NCI-H2081 treated with DMSO at 0.1 percent for 48 hours (cell line): ENCODE measurements at places on chromosomes 3 and 15.

DNA sequence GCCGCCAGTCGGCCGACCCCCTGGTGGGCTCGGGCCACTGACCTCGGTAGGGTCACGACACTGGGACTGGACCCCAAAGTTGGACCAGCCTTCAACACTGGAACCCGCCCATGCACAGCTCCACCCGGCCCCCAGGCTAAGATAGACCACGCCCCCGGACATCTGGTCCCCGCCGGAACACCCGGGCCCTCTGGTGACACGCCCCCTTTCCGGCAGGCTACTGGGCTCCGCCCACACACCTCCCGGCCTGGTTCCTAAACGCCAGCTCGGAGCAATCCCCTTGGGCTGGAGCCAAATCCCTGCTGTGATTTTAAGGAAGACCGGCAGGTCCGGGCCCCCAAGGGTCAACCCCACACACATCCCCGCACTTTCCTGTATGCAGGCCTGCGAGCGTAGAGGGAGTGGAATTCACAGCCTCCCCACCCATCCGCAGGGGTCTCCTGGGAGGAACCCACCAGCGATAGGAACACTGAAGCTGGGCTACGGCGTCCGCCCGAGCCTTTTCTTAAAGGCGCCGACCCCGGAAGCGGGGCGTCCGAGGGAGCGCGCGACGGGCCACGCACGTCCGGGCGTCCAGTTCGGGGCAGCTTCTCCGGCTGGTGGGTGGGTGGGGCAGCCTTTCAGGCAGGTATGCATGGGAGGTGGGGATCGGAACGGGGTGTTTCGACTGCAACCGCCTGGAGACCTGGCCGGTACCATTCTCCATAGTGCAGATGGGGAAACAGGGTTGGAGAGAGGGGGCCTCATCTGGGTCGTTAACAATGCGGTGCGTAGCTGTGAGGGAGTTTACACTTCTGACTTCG is at the start of gene HEMK1:
TSS of gene HEMK1 (plus strand) at position 576 of the 803 bp plus-strand sequence. CDS start 1,583 bp downstream, outside the sequence.
- no peak for DNase-seq

- no peak for DNase-seq
Measured at GRCh38 chr3:49277383-49277775, 347 bp upstream of the C3orf62 start.

DNA sequence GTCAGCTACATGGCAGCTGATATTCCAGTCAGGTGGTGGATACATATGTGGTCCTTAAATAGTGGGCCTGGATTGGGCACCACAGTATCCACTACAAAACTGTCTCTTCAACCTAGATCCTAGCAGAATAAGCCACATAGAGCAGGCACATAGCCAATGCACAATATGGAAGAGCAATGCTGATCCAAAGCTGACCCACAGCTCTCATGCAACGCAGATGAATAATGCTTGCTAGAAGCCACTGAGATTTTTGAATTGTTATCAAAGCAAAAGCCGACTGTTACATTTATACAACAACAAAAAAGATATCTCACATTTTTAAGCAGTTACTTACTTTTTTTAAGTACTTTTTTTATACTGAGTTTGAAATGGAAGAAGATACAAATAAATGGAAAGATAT is 11.2 kb downstream of the CNTN3 start:
- DNase-seq, result no peak

DNA sequence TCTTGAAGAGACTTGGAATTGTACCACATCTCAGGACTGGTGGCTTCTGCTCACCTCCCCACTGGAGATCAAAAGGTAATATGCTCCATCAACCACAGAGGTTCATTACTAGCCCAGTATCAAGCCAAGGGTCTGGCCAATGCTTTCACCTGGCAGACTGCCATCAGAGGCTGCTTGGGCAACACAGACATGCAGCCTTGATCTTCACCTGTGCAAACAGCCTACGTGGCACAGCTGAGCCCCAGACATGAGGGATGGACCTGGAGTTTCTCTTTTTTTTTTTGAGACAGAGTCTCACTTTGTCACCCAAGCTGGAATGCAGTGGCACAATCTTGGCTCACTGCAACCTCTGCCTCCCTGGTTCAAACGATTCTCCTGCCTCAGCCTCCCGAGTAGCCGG is 105.6 kb upstream of the HES1 start:
- no peak for DNase-seq

DNA sequence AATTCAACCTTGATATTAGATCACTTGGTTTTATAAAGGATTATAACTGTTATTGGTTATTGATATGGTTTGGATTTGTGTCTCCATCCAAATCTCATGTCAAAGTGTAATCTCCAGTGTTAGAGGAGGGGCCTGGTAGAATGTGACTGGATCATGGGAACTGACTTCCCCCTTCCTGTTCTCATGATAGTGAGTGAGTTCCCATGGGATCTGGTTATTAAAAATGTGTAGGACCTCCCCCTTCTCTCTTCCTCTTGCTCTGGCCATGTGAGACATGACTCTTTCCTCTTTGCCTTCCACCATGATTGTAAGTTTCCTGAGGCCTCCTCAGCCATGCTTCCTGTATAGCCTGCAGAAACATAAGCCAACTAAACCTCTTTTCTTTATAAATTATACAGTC is 136.0 kb upstream of the UBE2E2 start:
- DNase-seq, result no peak

- peak; percentile 74 for DNase-seq
Measured at GRCh38 chr3:185936814-185937688, 763 bp downstream of the TRA2B start.

GRCh38 chr3:15794842-15795650 is 2.7 kb downstream of the ANKRD28 start:
- no peak for DNase-seq

DNA sequence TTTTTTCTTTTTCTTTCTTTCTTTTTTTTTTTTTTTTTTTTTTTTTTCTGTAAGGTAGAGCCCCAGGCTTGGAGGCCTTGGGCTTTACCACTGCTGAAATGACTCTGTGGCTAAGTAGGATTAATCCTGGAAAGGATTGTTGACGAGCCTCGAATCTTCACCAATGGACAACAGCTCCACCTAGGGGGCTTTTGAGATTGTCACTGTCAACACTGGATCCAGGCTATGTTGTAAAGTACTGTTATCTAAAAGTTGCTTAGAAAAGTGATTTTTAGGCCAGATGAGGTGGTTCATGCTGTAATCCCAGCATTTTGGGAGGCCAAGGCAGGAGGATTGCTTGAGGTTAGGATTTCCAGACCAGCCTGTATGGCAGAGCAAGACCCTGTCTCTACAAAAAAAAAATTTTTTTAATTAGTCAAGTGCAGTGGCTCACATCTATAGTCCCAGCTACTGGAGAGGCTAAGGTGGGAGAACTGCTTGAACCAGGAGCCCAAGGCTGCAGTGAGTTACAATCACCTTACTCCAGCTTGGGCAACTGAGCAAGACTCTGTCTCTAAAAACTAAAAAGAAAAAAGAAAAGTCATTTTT is 41.6 kb downstream of the KLHL18 start:
- no peak for DNase-seq

- no peak for DNase-seq
Measured at GRCh38 chr15:91938136-91938535, 84.6 kb downstream of the SLCO3A1 start.

GRCh38 chr3:101252945-101253344 is 67.4 kb downstream of the IMPG2 start:
- no peak for DNase-seq

DNA sequence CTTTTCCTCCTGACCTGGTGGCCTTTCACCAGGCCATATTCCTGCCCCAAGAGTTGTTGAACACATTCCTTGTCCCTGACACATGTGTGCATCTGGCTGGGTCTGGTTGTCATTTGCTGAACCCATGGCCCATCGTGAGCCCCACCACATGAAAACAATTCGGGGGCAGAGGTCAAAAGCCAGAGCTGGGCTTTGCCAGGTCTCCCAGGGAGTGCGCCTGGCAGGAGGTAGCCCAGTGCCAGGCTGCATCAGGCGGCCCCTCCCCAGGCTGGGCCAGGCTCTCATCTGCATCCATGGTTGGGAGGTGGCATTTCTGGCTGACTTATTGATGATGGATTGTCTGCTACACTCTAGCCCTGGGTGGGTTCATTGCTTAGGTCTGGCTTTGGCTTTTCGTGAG is 30.9 kb downstream of the SPSB4 start:
- DNase-seq, result no peak

DNA sequence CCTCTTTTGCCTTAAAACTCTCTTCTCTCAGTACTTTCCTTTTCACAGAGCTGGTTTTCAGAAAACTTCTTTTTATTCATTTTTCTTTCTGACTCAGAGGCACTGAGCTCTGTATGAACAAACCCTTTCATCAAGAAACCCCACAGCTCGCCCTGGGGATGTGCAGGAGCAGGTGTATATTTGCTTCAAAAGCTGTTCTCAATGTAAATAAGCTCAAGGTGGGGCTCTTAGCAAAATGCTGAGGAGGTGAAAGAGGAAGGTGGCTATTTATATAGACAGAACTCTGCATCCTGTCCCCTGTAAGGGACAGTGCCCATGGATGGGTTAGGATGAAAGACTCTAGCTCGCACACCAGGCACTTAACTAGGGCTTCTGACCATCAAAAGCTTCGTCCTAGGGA is 302.0 kb downstream of the WDR72 start:
- DNase-seq, result no peak

- no peak for DNase-seq
Measured at GRCh38 chr15:95609096-95609495, 721.4 kb upstream of the NR2F2 start.
